ENCODE measurements at places on chromosomes 7 and 10.
A peak's percentile ranks its signal among the peaks of the same experiment; 100 is the strongest.

DNA sequence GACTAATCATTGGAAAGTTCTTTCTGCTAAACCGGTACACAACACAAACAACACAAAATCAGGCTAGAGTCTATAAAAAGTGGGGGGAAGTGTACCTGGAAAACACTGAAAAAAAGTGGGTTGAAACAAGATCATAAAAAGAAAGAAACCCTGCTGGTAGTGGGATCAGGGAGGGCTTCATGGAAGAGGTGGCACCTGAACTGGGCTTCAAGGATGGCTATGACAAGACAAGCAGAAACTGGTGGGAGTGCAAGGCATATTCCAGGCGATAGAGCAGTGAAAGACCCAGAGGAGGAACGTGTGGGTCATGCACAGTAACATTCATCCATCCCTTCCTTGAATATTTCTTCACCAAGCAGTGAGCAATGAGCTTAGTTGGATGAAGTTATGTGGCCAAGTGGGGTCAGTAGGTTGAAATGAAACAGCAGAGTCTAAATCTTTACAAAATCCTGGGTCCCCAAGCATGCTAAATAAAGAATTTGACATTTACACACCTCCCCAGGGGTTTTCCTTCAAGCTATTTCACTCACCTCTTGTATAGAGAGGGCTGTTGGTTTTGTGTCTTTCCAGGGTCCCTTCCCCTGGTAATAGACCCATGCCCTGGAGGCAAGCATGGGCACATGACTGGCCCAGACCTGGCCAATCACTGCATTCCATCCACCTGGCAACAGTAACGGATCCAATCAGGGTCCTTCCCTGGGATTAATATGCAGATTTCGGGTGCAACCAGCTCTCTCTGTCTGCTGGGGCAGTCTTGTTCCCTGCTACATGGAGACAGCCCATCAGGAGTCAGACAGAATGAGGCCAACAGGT is 38.2 kb downstream of the SPOCK2 start:
- DNase-seq = no peak

DNA sequence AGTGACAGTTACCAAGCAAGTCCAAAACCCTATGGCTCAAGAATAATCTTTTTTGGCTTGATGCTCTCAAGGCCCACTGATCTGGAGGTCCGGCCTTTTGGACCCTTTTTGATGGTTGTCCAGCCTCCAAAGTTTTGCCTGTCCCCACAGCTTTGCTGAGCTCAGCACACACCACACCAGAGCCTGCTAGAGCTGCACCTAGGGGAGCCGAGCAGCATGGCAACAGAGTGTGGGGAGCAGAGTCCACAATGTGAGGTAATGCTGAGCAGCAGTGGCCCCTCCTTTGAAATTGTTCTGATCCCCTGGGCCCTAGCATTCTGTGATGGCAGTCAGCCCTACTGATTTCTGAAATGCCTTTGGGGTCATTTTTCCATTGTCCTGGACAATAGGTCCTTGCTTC is 9.3 kb downstream of the GIMAP7 start:
- no peak for DNase-seq

DNA sequence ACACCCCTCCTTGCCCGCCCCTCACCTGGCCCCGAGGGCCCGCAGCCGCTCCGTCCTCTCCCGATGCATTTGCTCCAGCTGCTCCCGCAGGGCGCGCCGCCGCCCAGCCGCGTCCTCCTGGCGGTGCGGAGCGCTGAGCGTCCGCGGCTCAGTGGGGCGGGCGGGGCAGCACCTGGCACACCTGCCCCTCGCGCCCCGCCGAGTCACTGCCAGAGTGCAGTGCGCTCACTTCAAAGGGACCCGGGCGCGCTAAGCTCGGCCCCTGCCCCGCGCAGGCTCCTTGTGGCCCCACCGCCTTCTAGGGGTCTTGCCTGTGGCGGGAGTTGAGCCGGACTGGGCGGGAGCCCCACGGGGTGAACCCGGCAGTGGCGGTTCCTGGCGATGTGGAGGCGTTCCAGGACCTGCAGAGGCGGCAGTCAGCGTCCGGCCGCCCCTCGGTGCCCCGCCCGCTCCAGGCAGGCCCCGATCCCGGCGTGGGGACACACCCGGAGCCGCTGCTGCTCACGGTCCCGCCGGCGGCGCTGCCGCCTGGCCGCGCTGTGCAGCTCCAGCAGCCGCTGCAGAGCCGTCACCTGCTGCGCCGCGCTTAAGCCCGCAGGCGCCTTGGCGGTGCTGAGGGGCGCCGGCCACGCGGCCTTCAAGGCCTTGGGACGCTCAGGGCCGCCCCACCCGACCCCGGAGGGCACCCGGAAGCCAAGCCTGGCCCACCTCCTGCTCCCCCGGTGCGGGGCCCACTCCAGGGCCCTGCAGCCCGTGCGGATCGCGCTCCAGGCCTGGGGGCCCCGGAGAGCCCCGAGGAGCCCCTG is 6.7 kb downstream of the ATP6V1F start:
- peak; percentile 23 for DNase-seq

DNA sequence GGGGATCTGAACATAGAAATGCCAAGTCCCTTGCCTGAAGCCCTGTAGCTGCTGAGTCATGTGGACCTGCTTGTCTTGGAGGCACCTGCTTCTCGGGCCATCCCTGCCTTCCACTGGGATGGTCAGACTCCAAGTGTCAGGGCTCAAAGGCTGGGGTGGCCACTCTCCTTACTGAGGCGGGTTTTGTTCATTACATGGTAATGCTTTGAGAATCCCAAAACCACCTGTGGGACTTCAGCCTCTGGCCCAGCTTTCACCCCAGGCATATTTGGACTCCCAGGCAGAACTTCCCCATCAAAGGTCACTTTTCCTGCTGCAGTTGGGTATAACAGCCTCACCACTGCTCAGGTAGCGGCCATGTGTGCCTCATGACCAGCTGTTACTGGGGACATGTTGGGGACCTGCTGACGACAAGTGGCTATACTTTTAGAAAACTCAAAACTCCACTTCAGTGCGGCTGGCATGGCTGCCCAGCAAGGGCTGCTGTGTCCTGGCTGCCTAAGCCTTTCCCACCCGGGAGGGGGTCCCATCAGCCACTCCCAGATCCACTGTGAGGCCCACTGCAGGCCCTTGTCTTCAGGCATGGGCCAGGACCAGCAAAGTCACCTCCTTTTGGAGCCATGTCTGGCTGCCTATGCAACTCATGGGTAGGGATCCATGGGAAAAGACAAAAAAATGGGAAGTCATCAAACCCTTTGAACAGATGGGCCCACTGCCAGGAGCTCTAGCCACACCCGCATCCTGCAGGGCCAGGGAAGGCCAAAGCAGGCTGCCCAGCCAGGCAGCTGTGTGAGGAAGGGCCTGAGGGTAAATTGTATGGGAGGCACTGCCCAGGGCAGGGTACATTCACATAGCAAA is 96.7 kb downstream of the ARHGAP22 start:
- DNase-seq = no peak

GRCh38 chr10:24871011-24871935 is 81.1 kb downstream of the PRTFDC1 start:
- no peak for DNase-seq

DNA sequence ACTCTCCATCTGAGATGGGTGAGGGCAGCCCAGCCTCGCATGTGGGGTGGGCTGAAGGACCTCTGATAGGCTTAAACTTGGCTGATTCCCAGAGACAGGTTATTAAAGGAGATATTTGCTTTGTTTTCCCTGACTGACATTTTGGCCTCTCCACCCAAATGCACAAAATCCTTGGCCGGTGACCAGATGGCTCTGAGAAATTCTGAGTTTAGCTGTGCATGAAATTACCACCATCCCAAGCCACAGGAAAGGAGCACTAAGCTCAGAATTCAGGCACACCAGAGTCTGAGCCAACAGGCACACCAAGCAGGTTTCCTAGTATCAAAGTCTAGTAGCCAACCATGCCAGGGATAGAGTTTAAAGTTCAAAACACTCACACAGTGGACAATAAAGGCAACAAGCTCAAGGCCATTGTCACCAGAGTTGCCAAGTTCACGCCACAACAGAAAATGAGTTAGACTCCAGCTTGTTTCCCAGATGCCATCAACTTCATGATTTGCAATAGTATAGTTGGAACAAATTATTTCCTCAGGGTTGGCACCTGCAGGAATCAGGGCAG is 387.6 kb downstream of the KCNMA1 start:
- no peak for DNase-seq

- DNase-seq = peak; percentile 19
Observed at GRCh38 chr7:17139081-17139480, 159.4 kb upstream of the AHR start.

GRCh38 chr7:80392229-80393169 is 119.4 kb downstream of the GNAT3 start:
- no peak for DNase-seq

DNA sequence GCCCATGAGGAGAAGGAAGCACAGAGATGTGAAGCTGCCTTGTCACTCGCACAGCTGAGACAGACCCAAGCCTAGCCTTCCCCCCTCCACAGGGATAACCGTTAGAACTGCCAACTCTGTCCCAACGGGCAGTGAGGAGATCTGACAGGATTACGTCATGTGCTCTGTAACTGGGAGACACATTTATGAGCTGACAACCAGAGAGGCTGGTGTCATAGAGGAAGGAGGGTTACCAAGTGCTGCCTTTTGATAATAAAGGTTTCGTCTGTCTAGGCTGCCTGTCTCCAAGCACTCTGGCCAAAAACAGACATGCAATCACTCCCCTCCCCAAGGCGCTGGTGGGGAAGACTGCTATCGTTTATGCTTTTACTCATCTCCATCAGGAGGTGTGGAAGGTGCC is 165.9 kb downstream of the PLXNA4 start:
- no peak for DNase-seq

GRCh38 chr10:100997360-100998182 is 2.0 kb upstream of the LZTS2 start:
- peak; percentile 69 for DNase-seq

GRCh38 chr7:24501443-24502134 is 71.7 kb upstream of the PALS2 start:
- no peak for DNase-seq

DNA sequence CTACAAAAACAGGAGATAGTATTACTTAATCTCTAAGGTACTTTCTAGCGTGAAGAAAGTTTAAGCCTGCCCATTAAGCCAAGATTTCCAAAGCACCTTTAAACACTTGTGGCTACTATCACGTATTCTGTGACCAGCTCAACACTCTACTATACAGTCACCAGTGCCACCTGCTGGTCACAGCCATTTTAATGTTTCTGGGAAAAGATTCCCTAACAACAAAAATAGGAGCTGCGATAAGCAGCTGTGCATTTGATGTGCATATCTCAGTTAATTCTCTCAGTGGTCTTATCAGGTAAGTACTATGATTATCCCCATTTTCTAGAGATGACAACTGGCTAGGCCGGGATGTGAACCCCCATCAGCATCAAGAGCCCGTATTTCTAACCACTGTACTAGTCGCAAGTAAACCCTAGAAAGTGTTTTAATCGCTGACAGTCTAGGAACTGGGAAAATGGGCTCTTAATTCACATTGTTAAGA is 860 bp downstream of the SEC31B start:
- DNase-seq = peak; percentile 52

GRCh38 chr7:3897430-3898372 is 596.6 kb downstream of the SDK1 start:
- DNase-seq = peak; percentile 40

DNA sequence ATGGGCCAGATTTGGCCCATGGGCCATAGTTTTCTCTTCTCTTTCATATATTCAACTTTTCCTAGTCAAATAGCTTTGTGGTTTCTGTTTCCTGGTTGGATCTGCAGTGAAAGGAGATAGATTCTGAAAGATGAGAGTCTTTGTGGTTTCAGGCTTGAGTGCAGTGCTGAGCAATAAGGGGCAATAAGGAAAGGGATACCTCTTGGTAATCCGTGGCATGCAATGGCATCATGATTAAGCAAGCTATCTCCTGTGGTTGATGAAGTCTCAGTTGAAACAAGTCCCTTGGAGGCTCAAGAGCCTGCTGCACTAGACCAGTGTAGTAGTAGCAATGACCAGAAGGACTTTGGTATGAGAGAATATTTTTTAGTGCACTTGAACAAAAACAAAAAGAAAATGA is 187.7 kb upstream of the CNTNAP2 start:
- no peak for DNase-seq

GRCh38 chr10:88032566-88032965 is 169.1 kb downstream of the PTEN start:
- no peak for DNase-seq

- DNase-seq = peak; percentile 21
Observed at GRCh38 chr7:12524794-12525386, 45.6 kb upstream of the SCIN start.

DNA sequence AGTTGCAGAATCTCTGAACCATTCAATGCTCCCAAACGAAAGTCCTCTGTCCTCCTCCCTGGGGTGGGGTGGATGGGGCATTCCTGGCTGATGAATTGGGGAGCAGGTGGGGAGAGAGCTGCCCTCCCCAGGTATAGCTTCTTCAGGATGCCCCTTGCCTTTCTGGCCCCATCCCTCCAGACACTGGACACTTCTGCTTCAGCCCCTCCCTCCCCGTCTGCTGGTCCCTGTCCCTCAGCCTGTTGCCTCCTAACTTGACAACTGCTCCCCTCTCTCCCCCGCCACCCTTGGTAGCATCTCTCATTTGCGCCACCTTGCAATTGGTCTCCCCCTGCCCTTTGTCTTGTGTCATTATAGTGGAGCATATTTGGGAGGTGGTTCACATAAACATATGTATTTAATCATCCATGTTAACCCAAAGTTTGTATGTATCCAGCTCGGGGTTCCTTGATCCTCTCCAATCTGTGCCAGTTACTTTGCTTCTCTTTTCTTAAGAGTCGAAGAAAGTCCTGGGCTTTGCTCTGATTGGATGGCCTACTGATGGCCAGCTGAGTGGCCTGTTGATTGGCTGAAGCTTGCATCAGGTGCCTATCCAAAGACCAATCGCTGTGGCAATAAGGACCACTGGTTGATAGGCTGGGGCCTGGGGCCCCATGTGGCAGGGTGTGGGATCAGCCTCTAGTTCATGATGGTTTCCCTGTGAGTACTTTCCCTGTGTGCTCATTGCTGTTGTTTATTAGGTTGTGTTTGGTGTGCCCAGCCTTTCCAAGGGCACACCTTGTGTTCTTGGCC is 4.0 kb upstream of the GCK start:
- no peak for DNase-seq

DNA sequence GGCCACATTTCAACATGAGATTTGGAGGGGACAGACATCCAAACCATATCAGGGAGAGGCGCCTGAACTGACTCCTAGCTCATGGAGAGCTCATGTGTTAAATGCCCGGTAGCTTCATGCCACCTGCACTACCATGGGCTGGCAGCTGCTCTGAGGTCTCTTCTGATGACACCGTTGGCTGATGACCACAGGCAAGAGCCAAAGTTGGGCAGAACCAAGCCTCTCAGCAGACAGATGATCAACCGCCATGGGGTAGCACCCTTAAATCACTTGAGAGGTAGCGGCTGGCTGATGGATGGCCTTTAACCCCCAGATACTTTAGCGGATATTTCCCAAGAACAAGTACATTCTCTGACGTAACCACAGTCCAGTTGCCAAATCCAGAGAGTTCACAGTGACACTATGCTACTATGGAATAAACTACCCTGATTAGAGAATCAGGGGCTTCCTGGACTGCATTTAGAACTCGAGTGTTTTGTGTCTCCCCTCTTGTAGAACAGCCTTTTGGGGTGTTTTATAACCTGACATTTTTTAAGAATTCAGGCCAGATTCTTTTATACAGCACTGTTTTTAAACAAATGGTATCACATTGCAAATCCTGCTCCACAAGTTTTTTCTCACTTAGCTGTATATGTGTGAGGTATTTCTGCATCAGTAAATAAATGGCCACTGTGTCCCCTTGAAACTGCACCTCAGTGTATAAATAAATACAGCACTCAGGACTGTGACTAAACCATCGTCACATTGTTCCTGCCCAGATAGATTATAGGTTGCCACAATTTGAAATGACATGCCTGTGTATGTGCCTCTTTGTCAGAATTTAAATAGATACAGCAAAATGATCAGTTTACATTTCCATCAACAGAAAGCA is 30.8 kb upstream of the DRGX start:
- DNase-seq = no peak

- no peak for DNase-seq
Observed at GRCh38 chr7:45884136-45884535, 4.2 kb upstream of the IGFBP1 start.

Measured in central memory CD4-positive, alpha-beta T cell (primary cell).